ENCODE measurements at places on chromosomes 1 and 21.

GRCh38 chr21:38721958-38722357 lies 83.8 kb upstream of the ETS2 start:
- no peak for DNase-seq

DNA sequence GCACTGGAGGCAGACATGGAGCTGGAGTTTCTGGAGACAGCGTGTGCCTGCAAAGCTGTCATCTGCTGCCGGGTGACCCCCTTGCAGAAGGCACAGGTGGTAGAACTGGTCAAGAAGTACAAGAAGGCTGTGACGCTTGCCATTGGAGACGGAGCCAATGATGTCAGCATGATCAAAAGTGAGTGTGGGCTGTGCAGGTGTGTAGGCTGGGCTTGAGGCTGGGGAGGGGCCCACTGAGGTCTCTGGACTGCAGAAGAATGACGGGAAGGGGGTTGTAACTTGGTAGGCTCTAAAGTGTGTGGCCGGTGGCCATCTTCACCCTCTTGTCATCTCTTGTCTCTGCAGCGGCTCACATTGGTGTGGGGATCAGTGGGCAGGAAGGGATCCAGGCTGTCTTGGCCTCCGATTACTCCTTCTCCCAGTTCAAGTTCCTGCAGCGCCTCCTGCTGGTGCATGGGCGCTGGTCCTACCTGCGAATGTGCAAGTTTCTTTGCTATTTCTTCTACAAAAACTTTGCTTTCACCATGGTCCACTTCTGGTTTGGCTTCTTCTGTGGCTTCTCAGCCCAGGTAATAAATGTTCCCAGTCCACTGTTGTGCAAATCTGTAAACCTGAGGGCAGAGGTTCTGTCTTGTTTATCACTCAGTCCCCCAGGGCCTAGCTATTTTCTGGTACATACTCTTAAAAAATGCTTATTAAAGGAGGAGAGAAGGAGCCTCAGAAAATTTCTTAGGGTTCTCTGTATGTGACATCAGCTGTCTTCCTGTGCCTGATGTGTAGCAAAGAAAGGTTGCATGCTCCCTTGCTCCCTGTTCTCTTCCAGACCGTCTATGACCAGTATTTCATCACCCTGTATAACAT lies 19.9 kb downstream of the ATP8B2 start:
- DNase-seq = no peak

- no peak for DNase-seq
Observed at GRCh38 chr21:41169701-41170100, 1.7 kb downstream of the BACE2 start.

DNA sequence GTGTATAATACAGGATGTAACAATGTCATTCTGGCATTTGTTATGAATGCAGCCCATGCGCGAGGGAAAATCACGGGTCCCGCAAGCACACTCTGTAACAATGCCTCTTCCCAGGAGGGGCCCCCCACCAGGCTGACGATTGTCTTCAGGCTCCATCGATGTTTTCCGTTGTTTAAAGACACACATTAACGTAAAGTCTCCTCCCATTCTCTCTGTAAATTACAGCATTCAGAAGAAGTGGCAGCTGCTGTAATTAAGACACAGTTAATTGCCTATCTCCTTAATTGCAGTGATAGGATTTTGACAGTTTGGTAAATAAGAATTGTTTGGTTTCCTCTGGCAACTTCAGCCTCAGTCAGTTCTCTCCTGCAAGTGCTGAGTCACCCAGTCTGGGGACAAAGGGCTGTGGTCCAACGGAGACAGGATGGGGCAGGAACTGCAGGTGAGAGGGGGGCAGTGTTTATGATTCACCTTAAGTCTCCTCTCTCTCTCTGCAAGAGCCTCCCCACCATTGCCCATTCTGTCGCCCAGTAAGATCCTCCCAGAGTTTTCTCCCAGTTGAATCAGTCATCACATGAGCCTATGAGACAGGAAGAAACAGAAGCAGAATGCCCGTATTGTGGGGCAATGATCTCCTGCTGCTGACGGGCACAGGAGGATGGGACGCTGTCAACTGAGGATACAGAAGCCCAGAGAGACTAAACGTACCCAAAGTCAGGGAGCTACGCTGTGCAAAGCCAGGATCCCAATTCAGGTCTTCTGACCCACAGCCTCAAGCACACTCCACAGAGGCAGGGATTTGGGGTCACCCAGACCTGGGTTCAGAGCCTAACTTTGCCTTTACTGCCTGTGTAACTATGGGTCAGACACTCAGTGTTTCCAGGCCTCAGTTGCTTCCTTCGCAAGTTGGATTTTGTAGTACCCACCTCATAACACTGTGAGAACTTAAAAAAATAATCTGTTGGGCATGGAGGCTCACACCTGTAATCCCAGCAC lies 110.0 kb downstream of the ADSS2 start:
- peak; percentile 50 for DNase-seq

DNA sequence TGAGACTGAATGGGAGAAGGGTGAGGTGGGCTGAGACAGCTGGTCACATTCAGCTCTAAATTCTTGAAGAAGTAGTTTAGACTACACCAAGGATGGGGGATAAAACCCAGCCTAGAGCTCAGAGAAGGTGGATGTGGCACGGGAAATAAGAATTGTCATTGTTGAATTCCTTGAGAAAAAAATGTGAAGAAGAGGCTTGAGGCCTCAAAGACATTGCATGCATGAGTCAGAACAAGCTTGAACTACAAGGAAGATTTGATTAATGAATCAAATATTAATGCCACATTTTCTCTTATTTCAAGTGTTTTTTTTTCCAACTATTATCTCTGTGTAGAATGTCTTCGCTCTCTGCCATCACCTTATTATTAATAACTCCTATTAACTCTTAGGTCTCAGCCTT lies 58.9 kb downstream of the MAP3K7CL start:
- no peak for DNase-seq

DNA sequence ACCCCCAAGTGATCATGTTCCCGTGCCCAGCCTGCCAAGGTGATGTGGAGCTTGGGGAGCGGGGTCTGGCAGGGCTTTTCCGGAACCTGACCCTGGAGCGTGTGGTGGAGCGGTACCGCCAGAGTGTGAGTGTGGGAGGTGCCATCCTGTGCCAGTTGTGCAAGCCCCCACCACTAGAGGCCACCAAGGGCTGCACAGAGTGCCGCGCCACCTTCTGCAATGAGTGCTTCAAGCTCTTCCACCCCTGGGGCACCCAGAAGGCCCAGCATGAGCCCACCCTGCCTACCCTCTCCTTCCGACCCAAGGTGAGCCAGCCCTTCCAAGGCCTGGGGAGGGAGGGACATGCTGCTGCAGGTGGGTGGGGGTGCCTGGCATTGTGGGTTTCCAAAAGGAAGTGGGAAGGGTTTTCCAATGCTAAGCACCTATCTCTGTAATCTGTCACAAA lies 2.3 kb downstream of the TRIM46 start:
- DNase-seq = no peak

- DNase-seq = peak; percentile 91
Observed at GRCh38 chr1:39691383-39692151, at the start of gene HPCAL4. TSS of gene HPCAL4 (minus strand) at chr1:39691433. CDS start at chr1:39684603, 6,830 bp downstream.

DNA sequence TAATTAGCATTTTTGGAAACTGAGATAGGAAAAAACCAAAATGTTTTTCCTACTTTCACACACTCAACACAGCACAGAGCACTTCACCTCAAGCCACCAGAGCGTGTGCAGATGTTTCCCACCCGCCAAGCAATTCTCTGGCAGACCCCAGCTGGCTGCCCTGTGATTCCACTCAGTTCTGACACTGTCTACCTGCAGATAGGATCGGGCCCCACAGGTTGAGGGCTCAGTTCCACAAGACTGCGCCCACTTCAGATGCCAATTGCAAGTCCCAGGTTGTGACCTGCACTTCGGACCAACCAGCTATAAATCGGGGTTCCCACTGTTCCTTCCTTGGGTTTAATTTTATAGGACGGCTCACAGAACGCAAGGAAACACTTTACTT lies 9.9 kb downstream of the KIAA1614 start:
- DNase-seq = no peak

GRCh38 chr1:150273311-150273710 lies 721 bp downstream of the C1orf54 start:
- DNase-seq = no peak

DNA sequence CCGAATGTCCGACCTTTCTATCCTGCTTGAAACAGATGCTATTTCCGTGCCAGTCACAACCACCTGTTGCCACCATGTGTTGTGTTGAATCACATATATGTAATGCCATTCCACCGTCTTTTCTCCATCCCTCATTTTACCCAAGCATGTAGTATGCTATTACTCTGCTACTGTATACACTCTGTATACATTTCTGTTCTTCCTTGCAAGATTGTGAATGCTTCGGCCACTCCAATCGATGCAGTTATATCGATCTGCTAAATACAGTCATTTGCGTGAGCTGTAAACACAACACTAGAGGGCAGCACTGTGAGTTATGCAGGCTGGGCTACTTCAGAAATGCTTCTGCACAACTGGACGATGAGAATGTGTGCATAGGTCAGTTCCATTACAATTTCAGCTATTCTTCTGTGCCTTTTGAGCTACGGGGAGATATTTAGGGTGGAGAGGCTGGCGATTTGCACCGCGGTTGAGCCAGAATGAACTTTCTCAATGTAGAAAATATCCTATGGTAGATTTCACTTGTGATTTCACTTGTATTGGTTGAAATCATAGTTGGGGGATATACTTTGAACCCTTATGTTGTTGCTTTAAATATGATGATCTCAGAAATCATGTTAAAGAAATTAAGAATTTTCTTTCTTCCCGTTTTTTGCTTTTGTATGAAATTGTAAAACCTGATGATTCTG lies 289.8 kb downstream of the NTNG1 start:
- no peak for DNase-seq

DNA sequence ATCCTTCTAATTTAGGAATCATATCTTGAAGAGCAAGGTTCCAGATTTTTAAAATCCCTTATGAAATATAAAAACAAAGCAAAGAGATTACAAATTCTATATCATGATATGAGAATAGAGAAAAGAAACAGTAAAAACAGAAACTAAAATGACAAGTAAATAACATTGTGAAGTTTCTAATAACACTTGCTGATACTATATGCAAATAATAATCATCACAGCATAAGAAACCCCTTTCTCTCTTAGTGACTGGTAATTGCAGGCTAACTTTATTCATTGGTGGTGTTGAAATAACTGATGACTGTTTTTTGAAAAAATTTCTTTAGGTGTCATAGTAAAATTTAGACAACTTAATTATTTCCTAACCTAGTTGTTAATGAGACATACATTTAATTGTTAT lies 281.6 kb downstream of the PLA2G4A start:
- DNase-seq = no peak

DNA sequence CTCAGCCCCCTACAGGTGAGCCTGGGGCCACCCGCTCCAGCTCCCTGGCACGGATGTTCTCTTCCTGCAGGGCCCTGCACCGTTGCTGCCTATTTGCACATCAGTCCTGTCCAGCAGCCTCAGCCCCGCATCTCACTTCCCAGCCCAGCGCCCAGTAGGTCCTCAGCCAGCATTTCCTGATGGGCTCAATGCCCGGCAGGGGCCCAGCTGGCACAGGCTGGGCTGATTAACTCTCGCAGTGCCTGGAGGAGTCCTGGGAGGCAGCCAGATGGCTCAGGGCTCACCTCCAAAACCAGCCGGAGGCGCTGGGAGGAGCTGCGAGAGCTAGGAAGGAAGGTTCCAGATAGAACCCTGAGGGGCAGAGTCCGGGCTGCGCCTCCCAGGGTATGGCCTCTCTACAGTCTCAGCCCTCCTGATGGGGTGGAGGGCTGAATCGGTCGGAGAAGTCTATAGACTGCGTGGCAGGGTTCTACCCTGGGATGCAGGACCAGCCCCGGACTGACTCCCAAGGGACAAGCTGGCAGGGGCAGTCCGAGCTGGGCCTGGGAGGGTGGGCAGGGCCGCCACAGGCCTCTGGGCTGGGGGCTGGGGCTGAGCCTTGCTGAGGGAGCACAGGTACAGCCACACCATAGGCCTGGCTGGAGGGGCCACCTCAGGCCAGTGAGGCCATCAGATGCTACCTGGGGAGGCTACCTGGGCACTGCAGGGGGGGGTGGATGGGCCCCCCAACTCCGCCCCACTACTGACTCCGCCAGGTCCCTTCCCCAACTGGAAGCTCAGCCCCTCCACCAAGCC lies 19.2 kb upstream of the CLSTN1 start:
- DNase-seq = no peak

DNA sequence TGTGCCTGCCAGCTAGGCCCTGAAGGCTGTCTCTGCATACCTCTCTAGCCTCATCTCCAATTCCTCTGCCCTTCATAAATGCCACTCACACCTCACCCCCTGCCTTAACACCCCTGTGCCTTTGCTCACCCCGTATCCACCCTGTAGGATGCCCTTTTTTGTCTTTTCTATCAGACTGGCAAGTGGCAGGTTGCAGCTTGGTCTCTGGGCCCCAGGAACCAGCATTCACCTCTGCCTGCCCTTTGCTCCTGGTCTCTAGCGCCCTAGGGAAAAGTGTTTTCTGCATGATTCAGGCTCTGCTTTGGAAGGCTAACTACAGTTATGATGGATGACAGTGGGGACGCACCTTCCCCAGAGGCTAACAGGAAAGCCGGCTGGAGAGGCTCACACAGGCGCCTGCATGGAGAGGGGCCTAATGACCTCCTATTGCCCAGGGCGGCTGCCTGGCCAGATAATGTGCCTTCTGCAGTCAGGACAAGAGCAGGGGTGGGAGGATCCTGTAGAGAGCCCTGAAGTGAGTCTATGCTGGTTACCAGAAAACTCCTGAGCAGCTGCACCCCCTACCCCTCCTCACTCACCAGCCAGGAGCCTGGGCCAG lies 11.2 kb downstream of the KANK4 start:
- DNase-seq = no peak

DNA sequence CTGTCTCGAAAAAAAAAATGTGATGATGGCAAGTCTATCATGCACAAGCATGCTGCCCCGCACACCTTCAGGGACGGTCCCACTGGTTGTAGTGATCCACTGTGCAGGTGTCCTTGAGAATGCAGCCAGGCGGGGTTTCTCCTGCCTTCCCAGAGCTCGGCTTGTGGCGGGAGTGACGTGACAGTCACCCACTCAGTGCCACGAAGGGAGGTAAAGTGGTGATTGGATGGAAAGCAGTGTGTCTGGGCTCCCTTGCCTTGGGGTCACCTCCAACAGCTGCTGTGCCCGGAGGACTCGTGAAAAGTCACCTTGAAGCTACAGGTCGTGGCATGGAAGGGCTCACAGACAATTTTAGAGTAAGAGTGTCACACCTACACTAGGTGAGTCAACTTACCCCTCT lies 33.5 kb upstream of the TRIM17 start:
- no peak for DNase-seq

- DNase-seq = no peak
Observed at GRCh38 chr1:160080381-160081100, 797 bp upstream of the KCNJ9 start.
